GM12892 (cell line): ENCODE measurements at places on chromosomes 16 and 17.

- no peak for DNase-seq
Measured at GRCh38 chr16:50808929-50809538, 67.1 kb downstream of the CYLD start.

DNA sequence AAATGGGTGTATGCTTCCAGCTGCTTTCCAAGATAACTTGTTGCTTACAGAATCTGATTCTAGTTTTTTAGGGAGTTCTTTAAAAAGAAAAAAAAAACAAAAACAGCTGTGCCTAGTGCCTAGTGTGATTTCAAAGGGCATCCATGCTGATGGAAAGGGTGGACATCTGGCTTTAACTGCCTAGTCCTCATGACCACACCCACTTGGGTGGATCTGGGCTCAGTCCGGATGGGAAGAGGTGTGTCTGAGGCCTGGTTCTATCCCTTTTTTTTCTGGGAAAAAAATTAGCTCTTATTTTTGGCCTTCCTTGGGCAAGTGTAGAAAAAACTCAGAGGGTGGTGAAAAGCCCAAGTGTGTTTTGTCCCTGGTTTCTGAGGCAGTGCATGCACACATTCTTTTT lies 132.3 kb upstream of the CDH11 start:
- DNase-seq: no peak

- no peak for DNase-seq
Measured at GRCh38 chr16:30340621-30341020, 14.5 kb downstream of the CD2BP2 start.

- DNase-seq: no peak
Measured at GRCh38 chr16:72896485-72897118, 151.3 kb downstream of the ZFHX3 start.

- DNase-seq: no peak
Measured at GRCh38 chr17:54891176-54891821, 9.4 kb upstream of the TOM1L1 start.

GRCh38 chr17:58291246-58291645 lies 10.5 kb upstream of the MPO start:
- no peak for DNase-seq

- DNase-seq: no peak
Measured at GRCh38 chr17:78689029-78689428, 93.0 kb downstream of the CYTH1 start.

- no peak for DNase-seq
Measured at GRCh38 chr16:1550069-1550468, 16.6 kb downstream of the TMEM204 start.

DNA sequence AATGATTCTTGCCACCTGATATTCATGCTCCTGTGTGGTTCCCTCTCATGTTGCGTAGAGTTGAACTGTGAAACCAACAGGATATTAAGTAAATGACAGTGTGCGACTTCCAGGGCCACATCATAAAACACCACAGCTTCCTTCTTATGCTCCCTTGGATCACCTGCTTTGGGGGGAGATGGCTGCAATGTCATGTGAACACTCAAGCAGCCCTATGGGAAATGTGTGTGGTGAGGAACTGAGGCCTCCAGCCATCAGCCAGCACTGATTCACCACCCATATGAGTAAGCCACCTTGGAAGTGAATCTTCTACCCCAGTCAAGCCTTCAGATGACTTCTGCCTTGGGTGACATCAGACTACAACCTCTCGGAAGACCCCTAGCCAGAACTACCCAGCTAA lies 427.5 kb downstream of the UTP18 start:
- DNase-seq: no peak

GRCh38 chr17:32927724-32928585 lies at the start of gene TMEM98:
Gene TMEM98 (plus strand): TSS chr17:32928153. CDS start chr17:32931529, 3,376 bp downstream.
- no peak for DNase-seq

DNA sequence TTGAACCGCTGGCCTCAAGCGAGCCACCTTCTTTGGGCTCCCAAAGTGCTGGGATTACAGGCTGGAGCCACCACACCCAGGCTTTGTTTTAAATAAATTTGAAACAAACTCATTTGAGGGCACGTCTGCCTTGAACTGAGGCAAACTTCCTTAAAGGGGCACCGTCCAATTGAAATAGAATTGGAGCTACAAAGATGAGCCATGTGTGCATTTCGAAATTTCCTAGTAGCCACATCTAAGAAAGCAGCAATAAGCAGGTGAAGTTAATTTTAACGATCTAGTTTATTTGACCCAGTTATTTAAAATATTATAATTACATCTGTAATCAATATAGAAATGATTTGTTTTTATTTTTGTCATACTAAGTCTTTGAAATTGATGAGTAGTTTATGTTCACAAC lies 755 bp upstream of the C16orf89 start:
- DNase-seq: no peak

- peak; percentile 62 for DNase-seq
Measured at GRCh38 chr17:27578718-27579085, 52.3 kb upstream of the LGALS9 start.

- DNase-seq: no peak
Measured at GRCh38 chr16:57935904-57936303, 35.0 kb downstream of the CNGB1 start.

- DNase-seq: no peak
Measured at GRCh38 chr17:52754838-52755237, 596.3 kb upstream of the CA10 start.

DNA sequence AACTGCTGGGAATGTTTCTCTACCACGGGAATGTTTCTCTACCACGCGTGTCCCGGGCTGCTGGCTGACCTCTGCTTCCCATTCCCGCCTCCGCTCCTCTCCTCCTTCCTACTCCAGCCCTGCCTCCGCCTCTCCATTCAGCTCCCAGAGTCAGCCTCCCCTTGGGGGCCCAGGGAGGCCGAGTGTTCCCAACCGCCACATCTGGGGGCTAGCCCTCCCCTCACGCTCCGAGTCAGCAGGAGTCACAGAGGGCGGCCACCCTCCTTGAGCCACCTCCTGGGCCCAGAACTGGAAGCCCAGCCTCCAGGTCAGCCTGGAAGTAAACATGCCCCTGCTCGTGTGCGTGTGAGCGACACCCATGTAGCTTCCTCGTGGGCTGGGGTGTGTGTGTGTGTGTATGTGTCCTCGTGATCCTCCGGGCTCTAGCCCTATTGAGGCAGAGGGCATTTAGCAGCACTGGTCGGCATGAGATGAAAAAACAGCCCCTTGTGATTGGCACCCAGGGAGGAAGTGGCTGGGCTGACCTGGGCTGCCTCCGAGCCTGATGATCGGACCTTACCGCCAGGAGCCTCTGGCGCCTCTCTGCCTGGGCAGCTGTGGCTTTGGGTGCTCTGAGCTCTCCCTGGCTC lies 7.3 kb downstream of the CYGB start:
- peak; percentile 5 for DNase-seq

DNA sequence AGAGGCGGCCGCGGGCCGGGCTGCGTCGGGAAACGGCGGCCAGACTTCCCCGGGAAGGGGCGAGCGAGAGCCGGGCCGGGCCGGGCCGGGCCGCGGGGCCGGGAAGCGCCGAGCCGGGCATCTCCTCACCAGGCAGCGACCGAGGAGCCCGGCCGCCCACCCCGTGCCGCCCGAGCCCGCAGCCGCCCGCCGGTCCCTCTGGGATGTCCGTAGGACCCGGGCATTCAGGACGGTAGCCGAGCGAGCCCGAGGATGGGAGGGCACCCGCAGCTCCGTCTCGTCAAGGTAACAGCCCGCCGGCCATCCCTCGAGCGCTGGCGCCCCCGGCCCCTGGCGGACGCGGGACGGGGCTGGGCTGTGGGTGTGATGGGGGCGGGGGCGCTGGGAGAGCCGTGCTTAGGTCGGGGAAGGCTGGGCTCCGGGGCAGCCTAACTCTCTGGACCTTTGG lies at the start of gene CRHR1:
Gene CRHR1, plus strand, starts transcription at position 28 of the 448 bp plus-strand sequence. Its CDS starts 225 bp downstream, at position 253.
- DNase-seq: no peak

- DNase-seq: no peak
Measured at GRCh38 chr17:44272954-44273353, 5.0 kb upstream of the SLC4A1 start.

- no peak for DNase-seq
Measured at GRCh38 chr16:22320572-22321339, 23.5 kb downstream of the POLR3E start.

GRCh38 chr17:79752175-79752574 lies 21.4 kb downstream of the ENPP7 start:
- no peak for DNase-seq

DNA sequence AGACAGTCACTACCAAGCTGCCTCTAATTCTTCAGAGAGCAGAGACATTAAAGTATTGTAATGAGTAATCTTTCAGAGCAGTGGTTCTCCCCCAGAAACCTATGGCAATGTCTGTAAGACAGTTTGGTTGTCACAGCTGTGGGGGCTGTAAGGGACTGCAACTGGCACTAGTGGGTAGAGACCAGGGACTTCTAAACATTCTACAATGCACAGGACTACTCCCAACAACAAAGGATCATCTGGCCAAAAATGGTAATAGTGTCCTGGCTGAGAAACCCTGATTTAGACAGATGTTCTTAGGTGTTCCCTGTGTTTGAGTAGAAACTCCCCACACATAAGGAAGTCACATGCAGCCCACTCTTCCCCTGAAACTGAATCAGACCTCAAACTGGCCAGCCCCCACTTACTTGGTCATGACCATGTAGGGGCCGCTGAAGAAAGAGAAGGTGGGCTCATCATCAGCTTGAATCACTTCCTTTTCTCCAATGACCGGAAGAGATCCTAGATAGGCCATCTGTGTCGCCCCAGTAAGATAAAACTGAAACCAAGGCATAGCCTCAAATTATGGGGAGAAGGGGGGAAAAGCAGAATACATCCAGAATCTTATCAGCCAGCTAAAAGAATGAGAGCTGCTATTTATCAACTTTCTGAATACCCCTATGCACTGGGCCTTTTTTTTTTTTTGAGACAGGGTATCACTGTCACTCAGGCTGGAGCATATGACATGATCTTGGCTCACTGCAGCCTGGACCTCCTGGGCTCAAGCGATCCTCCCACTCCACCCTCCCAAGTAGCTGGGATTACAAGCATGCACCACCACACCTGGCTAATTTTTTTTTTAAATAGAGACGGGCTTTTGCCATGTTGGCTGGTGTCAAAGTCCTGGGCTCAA lies 75.8 kb downstream of the TEX14 start:
- DNase-seq: no peak

GRCh38 chr16:81527477-81528178 lies 83.0 kb downstream of the CMIP start:
- no peak for DNase-seq

GRCh38 chr17:47265983-47266541 lies 12.4 kb downstream of the ITGB3 start:
- no peak for DNase-seq

GRCh38 chr17:73901661-73902415 lies 257.6 kb upstream of the SDK2 start:
- no peak for DNase-seq

DNA sequence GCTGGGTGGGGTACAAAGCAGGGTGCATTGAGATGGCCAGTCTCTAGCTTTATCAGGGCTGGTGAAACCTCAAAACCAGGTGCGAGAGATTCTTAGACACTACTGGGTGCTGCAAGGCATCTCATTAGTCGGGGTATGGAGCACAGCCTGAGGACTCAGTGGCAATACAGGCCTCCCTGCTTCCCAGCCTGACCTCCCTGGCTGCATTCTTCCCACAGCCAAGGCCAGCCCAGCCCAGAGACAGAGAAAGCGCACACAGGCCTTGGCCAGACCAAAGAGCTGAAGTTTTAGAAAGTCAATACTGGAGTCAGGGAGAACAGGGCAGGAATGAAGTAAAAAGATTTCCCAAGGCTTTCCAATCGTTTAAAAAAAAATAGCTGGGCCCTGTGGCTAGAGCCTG lies 12.5 kb downstream of the HNF1B start:
- no peak for DNase-seq

- no peak for DNase-seq
Measured at GRCh38 chr17:58002154-58002948, 4.7 kb downstream of the SRSF1 start.

DNA sequence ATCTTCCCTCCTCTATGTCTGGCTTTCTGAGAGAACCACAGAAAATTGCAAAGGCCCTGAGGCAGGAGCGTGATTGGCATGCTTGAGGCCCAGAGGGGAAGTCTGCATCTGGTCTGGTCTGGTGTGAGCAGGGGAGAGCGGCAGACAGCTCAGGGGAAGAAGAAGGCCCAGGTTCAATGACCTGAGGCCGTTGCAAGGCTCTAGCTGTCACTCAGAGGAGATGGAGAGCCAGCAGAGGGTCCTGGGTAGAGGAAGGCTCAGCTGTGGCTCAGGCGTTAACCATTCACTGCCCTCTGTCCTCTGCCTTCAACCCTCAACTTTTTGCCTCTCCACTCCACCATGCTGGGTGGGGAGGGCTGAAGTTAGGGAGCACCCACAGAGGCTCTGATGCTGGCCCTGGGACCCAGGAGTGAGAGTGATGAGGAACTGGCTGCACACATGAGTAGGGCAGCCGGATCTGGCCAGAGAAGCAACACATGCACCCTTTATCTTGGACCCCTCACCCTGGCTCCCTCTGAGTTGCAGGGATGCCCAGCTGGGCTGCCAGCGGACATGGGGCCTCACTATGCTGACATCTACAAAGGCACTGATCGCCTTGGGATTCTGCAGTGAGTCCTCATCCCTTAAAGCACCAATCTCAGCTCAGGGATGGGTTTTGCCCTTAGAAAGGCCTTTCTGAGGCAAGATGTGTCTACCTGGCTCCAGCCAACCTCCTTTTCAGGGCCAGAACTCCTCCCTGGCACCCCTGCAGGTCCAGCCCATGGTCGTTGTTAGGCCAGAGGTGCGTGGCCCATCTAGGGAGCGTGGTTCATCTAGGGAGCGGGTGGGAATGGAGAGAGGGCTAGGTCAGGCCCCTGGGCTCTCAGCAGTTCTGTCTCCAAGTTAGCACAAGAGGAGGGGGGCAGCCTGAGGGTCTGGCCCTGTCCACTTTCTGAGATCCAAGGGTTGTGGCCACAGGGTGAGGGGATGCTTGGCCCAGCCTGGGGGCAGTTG lies 7.7 kb upstream of the KRTAP17-1 start:
- DNase-seq: no peak

DNA sequence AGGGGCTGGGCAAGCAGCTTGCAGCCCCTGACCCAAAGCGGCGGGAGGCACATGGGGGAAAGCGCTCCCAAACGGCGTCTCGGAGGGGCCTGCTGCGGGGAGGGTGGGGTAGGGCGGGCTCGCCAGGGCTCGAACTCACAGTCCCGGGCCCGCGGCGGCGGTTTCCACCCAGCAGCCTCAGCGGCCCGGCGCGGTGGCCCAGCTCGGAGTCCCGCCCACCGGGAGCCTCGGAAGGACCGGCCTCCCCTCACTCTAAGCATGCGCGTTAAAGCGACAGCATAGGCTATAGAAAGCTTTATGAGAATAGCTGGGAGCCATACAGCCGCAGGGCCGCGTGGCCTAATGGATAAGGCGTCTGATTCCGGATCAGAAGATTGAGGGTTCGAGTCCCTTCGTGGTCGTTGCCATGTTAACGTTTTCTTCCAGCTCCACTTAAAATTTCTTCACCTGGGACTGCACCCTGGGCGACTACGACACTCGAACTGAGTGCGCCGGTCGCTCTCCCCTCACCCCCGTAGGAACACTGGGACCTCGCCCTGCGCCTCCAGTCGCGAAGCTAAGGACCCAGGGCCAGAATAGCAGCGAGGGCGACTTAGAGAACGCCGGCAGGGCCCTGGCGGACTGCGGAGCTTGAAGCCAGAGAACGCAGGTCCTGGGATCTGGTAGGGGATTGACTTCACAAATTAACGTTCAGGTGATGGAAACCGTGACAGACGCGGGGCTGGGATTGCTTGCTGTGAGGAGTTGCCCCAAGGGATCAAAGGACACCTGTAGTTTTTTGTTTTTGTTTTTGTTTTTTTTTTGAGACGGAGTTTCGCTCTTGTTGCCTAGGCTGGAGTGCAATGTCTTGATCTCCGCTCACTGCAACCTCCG lies 15.8 kb downstream of the ZNF213 start:
- peak; percentile 96 for DNase-seq
